Hypothalamus (tissue), 51 donors: ENCODE measurements at places on chromosomes 5 and 9.

GRCh38 chr9:75200892-75201470 lies 112.7 kb downstream of the OSTF1 start:
- DNase-seq = no peak

DNA sequence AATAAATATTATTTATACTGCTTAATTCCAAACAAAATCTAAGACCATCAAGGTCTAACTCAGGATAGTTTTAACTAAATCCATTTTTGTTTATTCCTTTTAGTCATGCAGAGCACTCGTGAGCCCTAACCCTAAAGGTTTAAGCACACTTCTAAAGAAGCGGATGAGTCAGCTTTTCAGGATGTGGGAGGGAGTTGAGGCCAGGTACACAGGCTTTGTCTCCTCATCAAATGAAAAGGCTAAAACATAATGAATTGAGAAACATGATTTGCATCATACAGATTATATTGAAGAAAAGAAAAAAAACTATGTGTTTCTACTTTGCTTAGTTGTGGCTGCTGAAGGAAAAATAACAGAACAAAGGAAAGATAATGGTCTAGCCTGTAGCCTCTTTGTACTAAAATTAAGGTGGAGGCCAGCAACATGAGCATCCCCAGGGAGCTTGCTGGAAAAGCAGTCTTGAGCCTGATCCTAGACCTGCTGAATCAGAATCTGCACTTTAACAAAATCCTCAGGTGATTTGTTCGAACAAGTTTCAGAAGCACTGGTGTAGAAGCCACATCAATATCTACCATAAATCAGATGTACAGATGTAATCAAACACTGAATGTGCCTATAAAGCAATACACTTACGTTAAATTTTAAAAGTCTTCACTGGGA lies 21.1 kb upstream of the ISCA1 start:
- DNase-seq = no peak

- DNase-seq = no peak
These were observed 49.2 kb downstream of the ANXA1 start for GRCh38 chr9:73200694-73201452.

DNA sequence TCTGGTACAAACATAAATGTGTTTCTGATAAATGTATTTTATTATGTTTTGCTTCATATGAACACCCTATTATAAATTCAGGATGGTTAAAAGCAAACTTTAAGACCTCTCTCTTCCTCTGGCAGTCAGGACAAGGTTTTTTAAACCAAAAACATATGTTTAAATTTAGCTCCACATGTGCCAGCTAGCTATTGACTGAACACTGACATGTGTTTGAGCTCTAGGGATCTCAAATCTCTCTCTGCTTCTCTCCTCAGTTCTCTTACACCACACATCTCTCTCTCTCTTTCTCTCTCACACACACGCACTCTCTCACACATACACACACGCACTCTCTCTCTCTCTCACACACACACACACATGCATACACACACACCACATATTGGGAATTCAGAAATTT lies 150.1 kb upstream of the RFX3 start:
- DNase-seq = no peak

DNA sequence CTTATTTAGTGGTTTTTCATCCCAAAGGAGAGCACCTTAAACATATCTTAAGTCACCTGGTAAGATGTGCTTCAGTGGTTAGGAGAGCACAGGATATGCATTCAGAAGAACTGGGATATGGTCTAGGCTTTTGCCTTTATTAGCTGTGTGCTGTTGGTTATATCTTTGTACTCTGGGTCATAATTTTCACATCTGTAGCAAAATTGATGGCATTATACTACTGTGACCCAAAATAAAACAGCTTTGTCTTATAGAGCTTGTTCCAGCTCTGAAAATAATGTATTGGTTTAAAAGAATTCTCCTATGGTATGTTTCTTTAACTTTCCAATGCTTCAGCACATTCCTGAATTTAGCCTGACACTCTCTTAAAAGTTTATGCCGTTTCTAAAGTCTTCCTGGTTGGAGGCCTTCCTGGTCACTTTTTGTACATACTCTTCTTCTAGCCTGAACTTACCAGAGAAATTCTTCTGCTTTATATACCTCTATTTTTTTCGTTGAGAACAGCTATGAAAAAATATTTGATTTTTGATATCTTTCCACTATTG lies 337.1 kb upstream of the MPDZ start:
- no peak for DNase-seq

GRCh38 chr9:95096807-95097206 lies 220.7 kb downstream of the FANCC start:
- DNase-seq = no peak

GRCh38 chr5:160556846-160557245 lies 135.2 kb downstream of the PTTG1 start:
- DNase-seq = no peak

- DNase-seq = no peak
These were observed 270.5 kb downstream of the OSTF1 start for GRCh38 chr9:75358846-75359245.

- DNase-seq = no peak
These were observed 105.3 kb downstream of the THBS4 start for GRCh38 chr5:80140496-80140895.

GRCh38 chr5:76850543-76851145 lies 830 bp downstream of the S100Z start:
- no peak for DNase-seq

DNA sequence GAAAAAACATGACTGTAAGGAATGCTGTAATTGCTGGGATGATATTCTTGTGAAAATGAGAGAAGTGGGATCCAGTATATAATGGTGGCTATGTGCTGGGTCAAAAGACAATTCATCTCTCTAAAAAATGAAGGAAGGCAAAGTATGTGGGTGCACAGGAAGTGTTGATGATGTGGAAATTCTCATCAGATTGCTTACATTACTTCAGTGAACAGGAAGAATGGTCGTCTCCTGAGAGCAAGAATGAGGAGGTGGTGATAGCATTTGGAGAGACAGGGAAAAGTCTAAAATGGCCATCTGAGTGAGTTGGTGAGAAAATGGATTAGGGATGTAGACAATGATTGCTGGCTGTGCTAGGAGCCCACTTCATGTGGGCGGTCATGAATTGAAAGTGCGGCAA lies 253.5 kb upstream of the NREP start:
- no peak for DNase-seq

GRCh38 chr5:55929020-55929799 lies 65.6 kb downstream of the IL6ST start:
- no peak for DNase-seq

- no peak for DNase-seq
These were observed 232.1 kb upstream of the PIK3R1 start for GRCh38 chr5:67983251-67984110.

DNA sequence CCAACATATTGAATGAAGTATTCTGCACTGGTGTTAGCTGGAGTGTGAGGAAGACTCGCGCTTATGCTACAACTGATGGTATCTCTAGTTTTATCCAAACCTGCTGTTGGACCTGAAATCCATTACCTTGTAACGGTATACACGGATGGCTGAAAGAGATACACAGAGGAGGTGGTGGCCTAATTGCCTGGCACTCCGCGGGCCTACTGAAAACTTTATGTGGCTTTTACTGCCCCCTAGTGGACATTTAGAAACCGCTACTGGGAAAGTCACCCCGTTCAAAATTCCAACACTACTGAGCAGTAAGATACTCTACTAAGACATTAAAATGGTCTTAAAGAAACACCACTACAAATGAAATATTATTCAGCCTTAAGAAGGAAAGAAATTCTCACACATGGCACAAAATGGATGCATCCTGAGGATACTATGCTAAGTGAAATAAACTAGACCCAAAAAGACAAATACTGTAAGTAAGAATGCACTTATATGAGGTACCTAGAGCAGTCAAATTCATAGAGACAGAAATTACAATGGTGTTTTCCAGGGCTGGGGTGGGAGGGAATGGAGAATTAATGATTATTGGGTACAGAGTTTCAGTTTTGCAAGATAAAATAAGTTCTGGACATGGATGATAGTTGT lies 100.4 kb downstream of the TTLL11 start:
- DNase-seq = no peak

DNA sequence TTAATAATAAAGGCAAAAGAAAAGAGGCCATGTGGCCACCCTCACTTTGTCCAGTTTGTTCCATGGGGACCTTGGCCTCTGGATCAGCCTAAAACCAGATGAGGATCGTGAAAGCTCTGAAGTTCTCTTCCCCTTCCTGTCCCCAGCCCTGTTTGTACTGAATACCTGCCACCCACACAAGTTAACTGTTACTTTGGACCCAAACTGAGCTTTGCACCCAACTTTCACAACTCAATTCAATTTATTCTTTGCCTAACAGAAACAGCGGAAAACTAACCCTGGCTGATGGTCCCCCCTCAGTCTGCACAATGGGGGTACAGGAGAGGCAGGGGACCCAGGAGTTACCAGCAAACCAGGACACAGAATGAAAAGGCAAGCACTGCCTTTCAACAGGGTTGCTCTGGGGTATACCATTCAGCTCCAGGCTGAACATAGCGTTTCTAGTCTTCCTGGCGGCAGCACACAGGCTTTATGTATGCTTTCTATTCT lies 28.2 kb downstream of the ABCA1 start:
- no peak for DNase-seq

DNA sequence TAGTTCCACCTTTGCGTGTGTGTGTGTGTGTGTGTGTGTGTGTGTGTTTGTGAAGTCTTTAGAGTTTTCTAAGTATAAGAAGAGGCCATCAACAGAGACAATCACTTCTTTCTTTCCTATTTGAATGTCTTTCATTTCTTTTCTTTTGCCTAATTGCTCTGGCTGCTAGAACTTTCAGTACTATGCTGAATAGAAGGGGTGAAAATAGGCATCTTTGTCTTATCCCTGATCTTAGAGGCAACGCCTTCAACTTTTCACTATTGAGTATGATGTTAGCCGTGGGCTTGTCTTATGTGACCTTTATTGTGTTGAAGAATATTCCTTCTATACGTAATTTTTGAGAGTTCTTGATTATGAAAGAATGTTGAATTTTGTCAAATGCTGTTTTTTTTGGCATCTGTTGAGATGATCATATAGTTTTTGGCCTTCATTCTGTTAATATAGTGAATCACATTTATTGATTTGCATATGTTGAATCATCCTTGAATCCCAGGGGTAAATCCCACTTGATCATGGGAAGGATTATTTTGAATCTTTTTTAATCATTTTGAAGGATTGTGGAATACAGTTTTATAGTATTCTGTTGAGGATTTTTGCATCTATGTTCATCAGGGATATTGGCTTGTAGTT lies 134.8 kb upstream of the CD180 start:
- DNase-seq = no peak

DNA sequence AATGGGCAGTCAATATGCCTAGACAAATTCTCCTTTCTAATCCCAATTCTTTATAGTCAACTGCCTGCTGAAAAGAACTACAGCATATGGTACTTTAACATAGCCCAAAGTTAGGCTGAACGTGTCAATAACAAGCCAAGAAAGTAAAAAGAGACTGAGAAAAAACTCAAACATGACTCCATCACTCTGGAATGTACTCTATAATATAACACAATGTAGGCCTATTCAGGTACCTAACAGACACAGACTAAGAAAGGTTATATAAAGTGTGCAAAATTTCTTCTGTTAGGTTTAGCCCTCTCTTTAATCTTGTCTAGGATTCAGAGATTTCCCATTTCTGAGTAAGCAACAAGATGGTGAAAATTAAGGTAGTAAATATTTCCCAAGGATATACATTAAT lies 209.7 kb upstream of the PRR16 start:
- no peak for DNase-seq
